ENCODE measurements at places on chromosomes 12 and 14.

GRCh38 chr12:115998119-115998633, 279.3 kb downstream of the MED13L start:
- no peak for DNase-seq

DNA sequence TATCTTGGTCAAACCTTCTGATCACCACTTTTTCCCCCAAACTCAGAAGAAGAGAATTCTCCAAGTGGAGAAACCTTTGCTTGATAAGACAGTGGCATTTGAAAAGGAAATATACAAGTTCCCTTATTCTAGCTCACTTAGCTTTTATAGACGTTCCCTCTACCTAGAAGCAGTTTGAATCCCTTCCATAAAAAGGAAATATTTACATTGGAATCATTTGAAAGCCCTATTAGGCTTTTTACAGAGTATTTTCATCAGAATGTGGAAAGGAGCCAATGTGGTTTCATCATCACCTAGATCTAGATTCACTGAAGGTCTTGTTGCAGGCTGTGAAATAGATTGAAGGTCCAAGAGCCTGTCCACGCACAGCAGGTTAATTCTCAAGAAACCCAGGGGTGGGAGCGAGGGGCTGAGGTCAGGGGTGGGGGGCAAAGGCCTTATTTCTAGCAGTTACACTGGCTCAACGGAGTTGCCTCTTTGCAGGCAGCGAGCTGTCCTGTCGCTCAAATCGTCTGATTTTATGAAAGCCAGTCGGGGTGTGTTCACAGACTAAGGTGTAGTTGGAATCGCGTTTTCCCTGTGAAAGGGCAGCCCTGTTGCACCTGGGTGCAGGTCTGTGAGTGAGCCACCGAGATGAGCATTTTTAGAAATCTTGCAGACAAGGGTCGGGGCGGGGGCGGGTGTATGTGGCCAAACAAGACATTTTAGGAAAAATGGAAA, 45.6 kb downstream of the AACS start:
- no peak for DNase-seq

DNA sequence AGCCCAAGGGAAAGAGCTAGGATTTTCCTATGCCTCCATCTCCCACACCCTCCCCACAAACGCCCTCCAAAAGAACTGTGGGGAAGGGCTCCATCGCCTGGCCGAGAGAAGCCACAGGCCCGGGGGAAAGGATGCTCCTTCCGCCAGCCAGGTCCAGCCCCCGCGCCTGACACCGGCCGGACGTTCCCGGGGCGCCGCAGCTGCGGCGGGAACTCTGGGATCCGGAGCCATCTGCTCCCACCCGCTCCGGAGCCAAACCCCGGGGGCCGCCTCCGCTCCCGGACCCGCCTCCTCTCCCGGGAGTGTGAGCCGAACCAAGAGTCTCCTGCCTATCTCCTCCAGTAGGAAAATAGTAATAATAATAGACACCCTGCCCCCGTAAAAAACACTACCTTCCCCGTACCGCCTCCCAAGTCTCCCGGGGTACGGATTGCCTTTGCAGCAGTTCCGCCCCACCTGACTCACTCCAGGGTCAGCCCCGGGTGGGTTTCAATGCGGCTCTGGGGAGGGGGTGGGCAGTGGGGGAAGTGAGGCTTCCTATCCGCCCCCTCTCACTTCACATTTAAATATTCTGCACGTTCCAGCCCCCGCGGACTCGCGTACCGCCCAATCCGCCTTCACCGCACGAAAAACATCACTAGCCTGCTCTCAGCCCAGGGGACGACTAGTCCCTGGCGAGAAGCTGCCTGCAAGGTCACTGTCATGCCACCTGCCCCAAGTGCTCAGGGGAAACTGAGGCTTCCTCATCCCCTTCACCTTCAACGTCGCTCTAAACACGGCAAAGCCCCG, 2.4 kb downstream of the AGAP2 start:
- no peak for DNase-seq

- DNase-seq: no peak
These were observed 7.7 kb downstream of the KCNH3 start for GRCh38 chr12:49546481-49546880.

- DNase-seq: no peak
These were observed 36.0 kb downstream of the RTRAF start for GRCh38 chr14:52025310-52025709.

GRCh38 chr14:33465846-33466700, 484.8 kb downstream of the EGLN3 start:
- no peak for DNase-seq

GRCh38 chr14:76782885-76783566, 21.8 kb downstream of the VASH1 start:
- DNase-seq: no peak

- no peak for DNase-seq
These were observed 968 bp upstream of the ARID4A start for GRCh38 chr14:58297412-58297761.

All from stimulated activated CD8-positive, alpha-beta memory T cell treated with anti-CD3 and anti-CD28 coated beads, Interleukin-7, amount 100 ng/mL, for 4 hours (primary cell).